ENCODE measurements at places on chromosomes 4 and X.

- DNase-seq: no peak
These were observed 780.6 kb downstream of the FAM133A start for GRCh38 chrX:94454606-94455005.

DNA sequence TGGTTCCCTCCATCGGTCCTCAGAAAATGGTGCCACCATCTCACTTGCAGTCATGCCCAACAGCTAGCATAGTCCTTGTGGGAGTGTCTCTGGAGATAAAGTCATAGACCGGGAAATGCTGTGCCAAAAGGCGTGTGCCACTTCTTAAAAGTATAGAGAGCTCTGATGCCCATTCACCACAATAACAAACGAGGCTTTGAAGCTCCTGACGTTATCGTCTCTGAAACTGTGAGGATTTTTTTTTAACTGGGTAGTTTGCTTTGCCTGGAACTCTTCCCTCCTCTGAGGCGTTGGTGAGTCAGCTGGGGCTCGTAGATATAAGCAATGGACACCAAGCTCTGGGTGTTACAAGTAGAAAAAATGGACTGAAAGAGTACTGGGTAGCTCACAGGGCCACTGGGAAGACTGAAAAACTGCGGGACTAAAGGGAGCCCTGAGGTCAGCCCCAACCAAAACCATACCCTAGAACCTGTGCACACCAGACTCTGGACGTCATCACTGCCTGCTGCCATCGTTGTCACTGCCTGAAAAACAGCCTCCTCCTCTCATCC, 89.4 kb upstream of the TRIM2 start:
- DNase-seq: peak; percentile 59

DNA sequence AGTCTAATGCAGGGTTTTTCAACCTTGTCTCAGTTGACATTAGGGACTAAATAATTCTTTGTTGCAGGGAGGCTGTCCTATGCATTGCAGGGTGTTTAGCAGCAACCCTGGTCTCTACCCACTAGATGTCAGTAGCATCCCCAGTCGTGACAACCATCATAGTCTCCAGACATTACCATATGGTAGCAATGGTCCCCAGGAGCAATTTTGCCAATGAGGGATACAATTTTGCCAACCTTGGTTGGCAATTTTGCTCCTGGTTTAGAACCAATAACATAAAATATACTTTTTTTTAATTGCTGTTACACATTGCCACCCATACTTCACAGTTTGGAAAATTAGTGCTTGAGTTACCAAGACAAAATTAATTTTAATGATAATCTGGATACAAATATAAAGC, 6.0 kb downstream of the EREG start:
- no peak for DNase-seq

GRCh38 chrX:87338510-87338909, 179.1 kb upstream of the KLHL4 start:
- no peak for DNase-seq

DNA sequence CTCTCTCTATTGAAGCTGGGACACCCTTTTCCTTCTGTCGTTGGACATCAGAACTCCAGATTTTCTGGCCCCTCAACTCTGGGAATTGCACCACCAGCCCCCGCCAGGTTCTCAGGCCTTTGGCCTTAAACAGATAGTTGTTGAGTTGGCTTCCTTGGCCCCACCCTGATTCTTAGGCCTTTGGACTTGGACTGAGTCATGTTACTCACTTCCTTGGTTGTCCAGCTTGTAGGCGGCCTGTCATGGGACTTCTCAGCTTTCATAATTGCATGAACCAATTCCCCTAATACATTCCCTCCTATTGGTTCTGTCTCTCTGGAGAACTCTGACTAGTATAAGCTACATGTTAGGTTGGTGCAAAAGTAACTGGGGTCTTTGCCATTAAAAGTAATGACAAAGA, 195.7 kb downstream of the GPAT3 start:
- DNase-seq: no peak

GRCh38 chr4:80076681-80077080, 3.7 kb upstream of the ANTXR2 start:
- DNase-seq: no peak

- DNase-seq: no peak
These were observed 49.7 kb downstream of the HTT start for GRCh38 chr4:3124070-3124767.

DNA sequence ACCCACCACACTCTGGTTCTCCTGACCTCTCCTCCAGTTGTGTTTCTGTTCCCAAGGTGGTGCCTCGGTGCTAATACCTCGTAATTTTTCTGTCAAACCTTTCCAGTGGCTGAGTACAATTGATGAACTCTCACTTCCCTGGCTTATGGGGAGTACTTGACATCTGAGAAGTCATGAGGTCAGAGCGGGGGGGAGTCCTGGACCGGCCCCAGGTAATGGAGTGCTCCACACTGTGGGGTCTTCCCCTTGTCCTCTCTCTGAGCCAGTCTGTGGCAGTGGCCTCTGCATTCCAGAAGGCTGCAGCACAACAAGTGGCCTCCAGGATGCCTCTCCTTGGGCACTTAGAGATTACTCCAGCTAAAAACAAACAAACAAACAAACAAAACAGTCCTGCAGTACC, 122.5 kb upstream of the TRIM2 start:
- no peak for DNase-seq

- DNase-seq: no peak
These were observed 105.6 kb downstream of the HNRNPD start for GRCh38 chr4:82268050-82268825.

- DNase-seq: no peak
These were observed 181.0 kb upstream of the TLL1 start for GRCh38 chr4:165692082-165692481.

- DNase-seq: no peak
These were observed 19.0 kb upstream of the USO1 start for GRCh38 chr4:75705198-75705977.

- no peak for DNase-seq
These were observed 37.6 kb downstream of the KIT start for GRCh38 chr4:54695337-54695736.

DNA sequence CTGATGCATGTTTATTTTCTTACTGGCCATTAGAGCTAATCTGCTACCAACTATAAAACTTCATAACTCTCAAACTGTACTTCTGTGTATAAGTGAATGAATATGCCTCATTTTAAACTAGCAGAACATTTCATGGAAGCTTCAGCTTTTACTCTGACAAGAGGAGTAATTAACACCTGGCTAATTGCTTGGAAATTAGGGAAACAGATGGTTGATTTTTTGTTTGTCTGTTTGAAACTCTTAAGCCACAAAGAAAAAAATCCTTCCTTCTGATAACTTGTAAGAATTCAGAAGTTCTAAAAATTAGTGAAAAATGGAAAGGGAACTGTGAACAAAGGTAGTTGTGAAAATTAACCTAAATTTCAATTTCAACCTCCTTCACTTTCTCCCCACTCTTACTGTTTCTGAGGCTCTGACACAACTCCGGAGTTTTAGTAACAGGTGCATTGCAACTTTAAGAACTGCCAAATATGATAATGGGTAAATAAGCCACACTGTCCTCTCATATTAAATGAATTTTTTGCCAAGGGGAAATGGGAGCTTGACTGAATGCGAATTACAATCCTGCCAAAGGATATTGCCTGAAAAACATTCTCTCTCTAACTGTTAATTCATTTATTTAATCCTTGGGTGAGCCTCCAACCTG, 1.0 kb downstream of the EGF start:
- DNase-seq: no peak

DNA sequence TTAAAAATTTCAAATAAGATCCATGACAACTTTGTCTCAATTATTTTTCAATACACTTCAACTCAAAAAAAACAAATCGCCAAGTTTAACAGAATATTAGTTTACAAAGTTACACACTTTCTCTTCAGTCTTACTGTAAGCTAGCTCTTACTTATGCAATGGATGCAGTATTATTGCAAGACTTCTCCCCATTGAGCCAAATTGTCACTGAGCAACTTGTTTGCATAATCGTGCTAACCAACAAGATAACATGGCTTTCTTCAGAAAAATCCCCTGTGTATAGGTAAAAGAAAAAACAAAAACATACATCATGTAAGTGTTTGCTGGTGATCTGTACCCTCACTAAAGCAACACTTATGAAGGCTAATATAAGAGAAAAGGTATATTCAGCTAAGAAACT, 18.9 kb downstream of the DNAJB14 start:
- DNase-seq: no peak
